ENCODE measurements at places on chromosomes 6 and 20. TPM values are rescaled to one million over a fixed set of nuclear protein-coding genes. Genes with fewer than 3 reads are reported as not detected.

TRIM31 gene
- 0.69 TPM for total RNA-seq

TFAP2C gene
- total RNA-seq: 14.6 TPM

UNC5CL gene
- total RNA-seq: 0.46 TPM

ZBTB2 gene
- total RNA-seq: 17.2 TPM

VSX1 gene
- total RNA-seq: 1.3 TPM

CLVS2 gene
- 0.15 TPM for total RNA-seq

RSPO4 gene
- not detected for total RNA-seq

NKX2-4 gene
- not detected for total RNA-seq

ADTRP gene
- total RNA-seq: 0.29 TPM

FLRT3 gene
- 2.6 TPM for total RNA-seq

LHFPL5 gene
- 0.16 TPM for total RNA-seq

C6orf15 gene
- total RNA-seq: 0.07 TPM

C20orf141 gene
- not detected for total RNA-seq

BMP6 gene
- 14.8 TPM for total RNA-seq

RIMS1 gene
- total RNA-seq: not detected

XKR7 gene
- not detected for total RNA-seq

PNISR gene
- total RNA-seq: 30.5 TPM

GJA10 gene
- total RNA-seq: not detected

FERMT1 gene
- total RNA-seq: 14.4 TPM

PRL gene
- total RNA-seq: not detected

ZKSCAN4 gene
- 2.1 TPM for total RNA-seq

ZNF76 gene
- total RNA-seq: 10.3 TPM

TUBB1 gene
- not detected for total RNA-seq

AVP gene
- total RNA-seq: not detected

SLC17A9 gene
- total RNA-seq: 0.08 TPM

PGBD1 gene
- 4.1 TPM for total RNA-seq

WFDC12 gene
- not detected for total RNA-seq

USP49 gene
- 1.2 TPM for total RNA-seq

HRH3 gene
- not detected for total RNA-seq

CALHM6 gene
- not detected for total RNA-seq

PREX1 gene
- 16.9 TPM for total RNA-seq

MAS1 gene
- not detected for total RNA-seq

TMEM244 gene
- total RNA-seq: not detected
